Astrocyte (in vitro differentiated cells and primary cell): ENCODE measurements at places on chromosomes 5 and 9.

DNA sequence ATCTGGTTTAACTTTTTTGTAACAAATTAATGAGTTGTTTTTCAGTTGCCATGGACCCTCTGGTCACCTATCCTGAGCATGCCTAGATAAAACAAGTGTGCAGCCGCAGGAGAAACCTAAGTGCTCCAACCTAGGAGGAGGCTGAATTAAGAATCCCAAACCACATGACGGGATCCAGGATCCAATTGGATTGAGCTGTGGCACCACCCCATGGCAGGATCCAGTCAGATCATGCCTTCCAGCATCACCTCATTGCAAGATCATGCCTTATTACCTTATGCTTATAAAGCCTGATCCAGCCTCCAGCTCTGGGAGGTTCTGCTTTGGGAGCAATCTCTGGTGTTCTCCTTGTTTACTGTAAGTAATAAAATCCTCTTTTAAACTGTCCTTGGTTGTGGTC lies 662.0 kb downstream of the TLR4 start:
- DNase-seq = no peak

GRCh38 chr5:165055476-165055875 lies 1550.1 kb downstream of the MAT2B start:
- peak; percentile 13 for DNase-seq

DNA sequence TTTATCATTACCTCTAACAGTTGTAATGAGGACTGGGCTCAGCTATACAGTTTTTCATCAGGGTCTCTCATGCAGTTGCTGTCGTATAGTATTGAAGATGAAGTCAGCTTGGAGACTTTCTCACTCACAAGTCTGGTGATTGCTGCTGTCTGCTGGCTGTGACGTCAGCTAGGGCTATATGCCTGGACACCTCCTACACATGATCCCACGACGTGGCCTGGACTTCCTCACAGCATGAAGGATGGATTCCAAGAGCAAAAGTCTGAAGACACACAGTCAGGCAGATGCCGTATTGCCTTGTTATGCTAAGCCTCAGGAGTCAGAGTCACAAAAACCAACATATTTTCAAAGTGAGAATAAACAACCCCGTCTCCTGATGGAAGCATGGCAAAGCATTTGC lies 193.3 kb downstream of the LURAP1L start:
- no peak for DNase-seq

DNA sequence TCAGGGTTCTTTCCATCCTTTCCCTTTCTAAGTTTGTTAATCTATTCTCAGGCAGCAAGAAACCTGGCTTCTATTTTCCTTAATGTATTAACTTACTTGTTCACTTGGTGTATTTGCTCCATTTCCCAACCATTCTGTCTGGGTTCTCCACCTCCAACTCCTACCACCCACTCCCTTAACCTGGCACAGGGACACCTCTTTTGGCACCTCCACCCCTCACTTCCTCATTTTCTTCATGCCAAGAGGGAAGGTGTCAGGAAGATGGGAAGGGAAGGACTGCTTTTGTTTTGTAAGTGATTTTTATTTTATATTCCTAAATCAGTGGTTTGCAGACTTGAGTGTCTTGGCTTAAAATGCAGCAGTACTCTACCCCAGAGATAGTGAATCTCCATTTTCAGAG lies 166.1 kb downstream of the TRIO start:
- no peak for DNase-seq
